Effector memory CD4-positive, alpha-beta T cell (primary cell): ENCODE measurements at places on chromosomes 13 and 19.

- no peak for DNase-seq
Measured at GRCh38 chr13:80555796-80556678, 215.1 kb upstream of the SPRY2 start.

DNA sequence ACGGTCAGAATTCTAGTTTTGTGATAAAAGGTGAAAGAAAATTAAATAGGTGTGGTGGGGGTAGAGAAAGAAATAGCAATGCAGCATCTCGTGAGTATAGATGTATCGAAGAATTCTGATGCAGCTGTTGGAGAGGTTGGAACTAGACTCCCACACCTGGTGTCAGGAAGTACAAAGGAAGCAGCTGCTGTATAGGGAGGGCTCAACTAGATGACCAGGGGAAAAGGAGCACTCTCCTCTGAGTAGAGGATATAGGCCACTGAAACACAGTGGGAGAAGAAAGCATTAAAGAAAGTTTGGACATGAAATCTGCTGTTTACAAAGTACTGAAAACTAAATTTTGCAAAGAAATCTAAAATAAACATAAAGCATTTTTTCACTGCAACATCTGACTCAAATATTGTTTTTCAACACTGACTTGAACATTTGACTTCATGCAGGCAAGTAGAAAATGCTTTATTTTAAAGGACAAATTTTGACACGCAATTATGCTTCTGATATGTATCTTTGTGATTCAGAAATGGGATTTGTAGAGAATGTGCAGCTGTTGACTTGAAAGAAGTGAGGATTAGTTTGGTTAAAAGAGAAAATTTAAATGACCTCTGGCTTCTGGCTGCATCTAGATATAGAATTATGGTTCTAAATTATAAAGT is 82.2 kb downstream of the MIPEP start:
- DNase-seq = no peak

GRCh38 chr13:34421858-34422475 is 520.1 kb upstream of the NBEA start:
- no peak for DNase-seq

DNA sequence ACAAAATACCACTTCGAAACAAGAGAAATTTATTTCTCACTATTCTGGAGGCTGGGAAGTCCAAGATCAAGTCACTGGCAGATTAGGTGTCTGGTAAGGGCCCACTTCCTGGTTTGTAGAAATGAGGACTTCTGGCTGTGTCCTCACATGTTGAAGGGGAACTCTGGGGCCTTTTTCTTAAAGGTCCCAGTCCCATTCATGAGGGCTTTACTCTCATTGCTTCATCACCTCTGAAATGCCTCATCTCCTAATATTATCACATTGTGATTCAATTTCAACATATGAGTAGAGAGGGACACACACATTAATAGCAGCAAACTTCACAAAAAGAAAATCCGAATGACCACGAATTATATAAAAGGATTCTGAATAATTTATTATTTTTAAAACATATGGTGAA is 21.6 kb upstream of the SIGLEC14 start:
- DNase-seq = no peak

GRCh38 chr13:20714161-20714560 is 10.7 kb downstream of the IL17D start:
- no peak for DNase-seq

- no peak for DNase-seq
Measured at GRCh38 chr19:15445807-15446376, 3.9 kb downstream of the WIZ start.

DNA sequence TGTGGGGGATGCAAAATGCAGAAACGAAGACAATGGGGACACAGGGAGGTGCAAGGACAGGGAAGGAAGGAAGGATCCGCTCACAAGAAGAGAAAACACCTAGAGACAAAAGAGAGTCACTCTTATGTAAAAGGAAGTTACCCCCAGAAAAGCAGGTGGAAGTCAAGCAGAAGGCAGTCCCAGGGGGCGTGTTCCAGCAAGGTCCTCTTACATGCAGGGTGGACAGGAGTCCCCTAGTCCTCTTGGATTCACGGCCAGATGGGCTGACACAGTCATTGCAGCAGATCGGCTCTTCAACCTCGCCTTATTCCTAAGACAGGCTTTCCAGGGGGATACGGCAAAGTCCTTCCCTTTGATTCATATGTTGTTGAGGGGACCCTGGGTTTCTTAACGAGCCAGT is 83.9 kb upstream of the SPATA13 start:
- DNase-seq = no peak

DNA sequence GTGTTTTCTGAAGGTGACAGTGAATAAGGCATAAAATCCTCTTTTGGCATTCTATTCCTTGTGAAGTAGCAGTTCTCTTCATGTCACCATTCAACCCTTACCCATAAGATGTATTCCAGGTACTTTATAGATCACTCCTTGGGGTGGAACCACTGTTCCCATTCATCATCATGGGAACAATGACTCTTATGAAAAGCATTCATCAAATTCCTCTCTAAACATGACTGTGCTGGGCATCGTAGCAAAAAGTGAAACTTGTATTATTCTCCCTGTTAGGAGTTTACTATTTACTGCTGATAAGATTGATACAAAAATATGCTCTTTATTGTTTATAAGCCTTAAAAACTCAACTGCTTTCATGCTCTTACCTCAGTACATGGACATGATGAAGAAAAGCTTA is 793.4 kb downstream of the LIG4 start:
- no peak for DNase-seq

GRCh38 chr13:59641261-59641660 is 522.5 kb downstream of the DIAPH3 start:
- DNase-seq = no peak

DNA sequence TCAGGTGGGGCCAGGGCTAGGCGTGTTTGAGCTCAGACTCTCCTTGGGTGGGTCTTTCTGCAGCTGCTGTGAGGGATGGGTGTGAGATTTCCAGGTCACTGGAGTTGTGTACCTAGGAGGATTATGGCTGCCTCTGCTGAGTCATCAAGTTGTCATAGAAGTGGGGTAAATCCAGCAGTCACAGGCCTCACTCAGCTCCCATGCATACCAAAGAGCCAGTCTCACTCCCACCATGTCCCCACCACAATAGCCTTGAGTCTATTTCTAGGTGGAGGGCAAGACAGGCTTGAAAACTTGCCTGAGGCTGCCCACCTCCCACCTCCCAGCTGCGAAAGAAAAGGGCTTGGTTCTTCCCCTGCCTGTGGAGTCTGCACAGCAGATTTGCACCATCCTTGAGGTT is 194.0 kb upstream of the PCDH17 start:
- no peak for DNase-seq

DNA sequence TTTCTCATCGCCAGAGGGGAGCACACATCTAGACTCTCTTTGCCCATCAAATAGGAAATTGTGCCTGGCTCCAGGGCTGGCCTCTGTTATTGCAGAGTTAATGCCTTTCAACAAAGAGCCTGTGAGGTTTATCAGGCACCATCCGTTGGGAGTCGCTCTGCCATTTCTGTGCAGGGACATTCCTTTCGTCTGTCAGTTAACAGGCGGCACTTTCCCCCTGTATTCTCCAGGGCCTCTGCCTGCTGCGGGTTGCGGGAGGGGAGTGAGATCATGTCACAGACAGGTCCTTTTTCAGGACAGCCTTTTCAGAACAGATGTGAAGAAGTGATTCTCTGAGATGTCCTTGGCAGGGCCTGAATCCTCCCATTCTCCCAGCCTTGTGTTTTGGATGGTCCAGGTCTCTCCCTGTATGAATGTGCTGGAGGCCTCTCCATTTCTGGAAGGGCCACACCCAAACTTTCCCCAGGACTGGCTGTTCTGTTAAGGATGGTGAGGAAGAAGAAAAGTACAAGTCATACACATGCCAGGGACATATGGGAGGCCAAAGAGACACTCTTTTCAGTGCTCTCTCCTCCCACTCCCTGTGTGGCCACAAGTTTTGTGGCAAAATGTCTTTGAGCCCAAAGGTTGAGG is 14.9 kb downstream of the SERP2 start:
- DNase-seq = no peak

GRCh38 chr13:34647379-34648150 is 294.5 kb upstream of the NBEA start:
- no peak for DNase-seq

DNA sequence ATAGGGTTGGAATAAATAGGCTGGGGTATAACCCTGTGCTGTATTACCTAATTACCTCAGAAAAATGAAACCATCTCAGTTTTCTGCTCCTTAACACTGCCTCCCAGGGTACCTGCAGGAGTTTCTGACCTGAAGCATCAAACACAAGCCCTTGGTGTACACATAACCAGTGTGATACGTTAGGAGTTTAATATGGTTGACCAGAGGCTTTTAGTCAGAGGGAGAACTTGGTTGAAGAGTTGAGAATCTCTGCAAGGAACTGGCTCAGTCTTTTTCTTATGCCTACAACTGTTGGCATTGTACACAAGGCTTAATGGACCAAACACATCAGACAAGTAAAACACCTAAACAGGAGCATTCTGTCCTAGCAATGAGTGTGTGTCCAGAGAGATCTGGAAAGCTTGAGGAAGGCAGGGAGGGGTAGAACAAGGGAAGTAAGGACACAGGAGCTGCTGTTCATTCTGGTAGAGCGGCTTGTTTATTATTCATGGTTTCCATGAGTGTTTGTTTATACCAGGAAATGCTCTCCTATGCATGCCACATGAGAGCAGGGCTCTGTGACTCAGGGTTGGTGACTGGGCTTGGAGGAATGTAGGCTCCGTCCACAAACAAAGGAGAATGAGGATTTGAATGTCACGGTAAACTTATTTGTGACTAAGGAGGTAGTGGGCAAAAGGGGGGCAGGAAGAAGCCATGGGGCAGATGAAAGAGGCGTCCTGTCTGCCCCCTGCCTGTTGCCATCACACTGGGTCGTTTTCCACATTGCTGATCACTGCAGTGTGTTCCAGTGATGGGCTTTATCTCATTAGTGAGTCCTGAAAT is 11.9 kb upstream of the SPATA13 start:
- no peak for DNase-seq

DNA sequence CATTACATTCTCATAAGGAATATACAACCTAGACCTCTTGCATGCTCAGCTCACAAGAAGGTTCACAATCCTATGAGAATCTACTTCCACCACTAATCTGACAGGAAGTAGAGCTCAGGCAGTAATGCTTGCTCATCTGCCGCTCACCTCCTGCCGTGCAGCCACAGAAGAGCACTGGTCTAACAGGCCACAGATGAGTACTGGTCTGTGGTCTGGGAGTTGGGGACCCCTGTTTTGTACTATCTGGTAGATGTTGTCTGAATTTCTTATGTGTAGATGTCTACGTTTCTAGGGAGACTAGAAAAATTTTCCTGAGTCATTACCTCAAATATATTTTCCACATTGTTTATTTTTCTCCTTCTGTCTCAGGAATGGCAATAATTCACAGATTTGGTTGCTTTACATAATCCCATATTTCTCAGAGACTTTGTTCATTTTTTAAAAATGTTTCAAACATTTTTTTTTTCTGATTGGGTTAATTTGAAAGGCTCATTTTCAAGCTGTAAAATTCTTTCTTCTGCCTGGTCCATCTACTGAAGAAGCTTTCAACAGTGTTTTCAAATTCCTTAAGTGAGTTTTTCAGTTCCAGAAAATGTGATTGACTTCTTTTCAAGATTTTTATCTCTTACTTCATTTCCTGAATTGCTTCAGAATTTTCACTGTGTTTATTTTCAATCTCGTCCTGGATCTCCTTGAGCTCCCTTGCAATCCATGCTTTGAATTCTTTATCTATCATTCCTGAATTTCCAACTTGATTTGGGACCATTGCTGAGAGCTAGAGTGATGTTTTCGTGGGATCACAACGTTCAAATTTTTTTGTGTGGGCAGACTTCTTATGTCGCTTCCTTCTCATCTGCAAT is 1322.2 kb downstream of the PCDH9 start:
- DNase-seq = no peak

DNA sequence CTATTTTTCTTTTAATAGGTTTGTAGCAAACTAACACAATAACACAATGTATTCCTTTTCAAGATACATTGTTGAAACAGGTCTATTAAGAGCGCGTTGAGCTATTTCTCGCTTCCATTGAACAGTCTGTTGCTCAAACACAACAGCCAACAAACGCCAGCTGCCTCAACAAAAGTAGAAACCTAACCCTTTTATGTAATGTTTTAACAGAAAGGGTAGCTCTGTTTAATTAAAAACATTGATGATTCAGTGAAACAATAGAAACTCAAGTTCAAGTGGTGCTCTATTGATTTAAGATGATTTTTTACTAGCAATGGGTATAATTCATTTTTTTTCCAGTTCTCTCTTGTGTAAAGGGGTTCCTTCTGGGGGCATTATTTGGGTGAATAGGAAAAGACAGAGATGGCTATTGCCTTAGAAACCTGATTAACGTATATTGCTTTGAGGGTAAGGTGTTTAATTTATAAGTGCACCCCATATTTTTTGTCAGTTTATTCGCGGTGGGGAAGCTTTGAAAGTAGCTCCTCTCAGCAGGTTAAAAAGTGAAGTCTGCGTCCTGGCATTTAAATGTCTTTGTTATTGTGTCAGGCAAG is 14.9 kb downstream of the ZIC2 start:
- DNase-seq = no peak

DNA sequence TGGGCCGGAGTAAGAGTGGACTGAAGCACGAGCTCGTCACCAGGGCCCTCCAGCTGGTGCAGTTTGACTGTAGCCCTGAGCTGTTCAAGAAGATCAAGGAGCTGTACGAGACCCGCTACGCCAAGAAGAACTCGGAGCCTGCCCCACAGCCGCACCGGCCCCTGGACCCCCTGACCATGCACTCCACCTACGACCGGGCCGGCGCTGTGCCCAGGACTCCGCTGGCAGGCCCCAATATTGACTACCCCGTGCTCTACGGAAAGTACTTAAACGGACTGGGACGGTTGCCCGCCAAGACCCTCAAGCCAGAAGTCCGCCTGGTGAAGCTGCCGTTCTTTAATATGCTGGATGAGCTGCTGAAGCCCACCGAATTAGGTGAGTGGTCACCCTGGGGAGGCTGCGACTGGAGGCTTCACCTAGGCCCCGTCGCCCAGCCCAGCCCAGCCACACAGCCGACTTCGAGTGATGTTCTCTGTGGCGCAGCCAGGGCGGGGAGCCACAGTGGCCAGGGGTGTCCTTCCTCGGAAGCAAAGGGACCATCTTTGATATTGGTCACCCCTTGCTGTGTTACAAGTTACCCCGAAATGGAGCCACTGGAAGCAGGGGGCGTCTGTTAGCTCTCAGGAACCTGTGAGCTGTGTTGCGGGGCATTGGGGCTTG is 5.6 kb downstream of the PIAS4 start:
- DNase-seq = no peak
